ENCODE measurements at places on chromosomes 7 and 10.

DNA sequence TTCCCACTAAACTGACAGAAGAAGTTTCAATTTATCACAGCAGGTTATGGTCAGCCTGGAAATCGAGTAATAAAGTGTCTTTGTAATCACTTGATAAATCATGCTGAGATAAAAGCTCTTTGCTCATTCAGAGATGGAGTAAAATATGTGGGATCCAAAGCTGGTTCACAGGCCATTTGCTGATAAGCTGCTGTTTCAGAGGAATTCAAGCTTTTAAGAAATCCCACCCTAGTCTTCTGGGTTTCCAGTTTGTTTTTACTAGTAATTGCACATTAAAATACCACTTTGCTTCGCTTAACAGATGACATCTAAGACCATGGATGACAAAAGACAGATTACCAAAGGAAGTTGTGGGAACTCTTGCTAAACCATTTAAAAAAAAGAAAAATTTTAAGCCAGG, 37.4 kb upstream of the CDK6 start:
- no peak for DNase-seq

DNA sequence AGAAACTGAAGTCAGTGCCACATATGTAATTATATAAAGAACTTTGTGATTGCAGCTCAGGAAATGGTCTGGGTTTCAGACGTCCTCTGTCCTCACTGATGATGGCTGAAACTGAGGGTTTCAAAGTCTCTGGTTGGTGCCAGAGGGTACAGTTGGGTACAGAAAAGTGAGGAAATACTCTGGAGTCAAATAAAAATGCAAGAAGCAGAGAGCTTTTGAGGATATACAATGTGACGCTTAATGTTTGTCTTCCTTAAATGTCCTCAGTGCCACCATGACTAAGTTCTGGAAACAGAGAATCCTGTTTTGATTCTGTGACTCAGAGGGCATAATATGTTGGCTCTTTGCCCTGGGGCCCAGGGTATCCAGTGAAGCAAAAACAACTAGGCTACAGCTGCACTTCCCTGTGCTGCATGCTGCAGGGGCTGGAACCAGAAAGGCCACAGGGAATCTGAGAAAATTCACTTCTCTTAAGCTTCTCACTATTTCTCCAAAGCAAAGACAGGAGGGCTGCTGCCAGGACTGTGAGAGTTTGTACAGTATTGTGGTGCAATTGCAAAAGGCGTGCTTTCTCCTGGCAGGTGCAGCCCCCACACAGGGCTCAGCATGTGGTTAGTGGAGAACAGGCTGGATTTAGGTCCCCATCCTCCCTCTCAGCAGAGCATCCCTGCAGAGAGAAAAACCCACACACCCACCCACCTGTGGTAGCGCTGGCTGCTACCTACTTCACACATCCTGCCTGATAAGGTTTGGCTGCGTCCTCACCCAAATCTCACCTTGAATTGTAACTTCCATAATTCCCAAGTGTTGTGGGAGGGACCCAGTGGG, 169.5 kb upstream of the SVIL start:
- DNase-seq: no peak

DNA sequence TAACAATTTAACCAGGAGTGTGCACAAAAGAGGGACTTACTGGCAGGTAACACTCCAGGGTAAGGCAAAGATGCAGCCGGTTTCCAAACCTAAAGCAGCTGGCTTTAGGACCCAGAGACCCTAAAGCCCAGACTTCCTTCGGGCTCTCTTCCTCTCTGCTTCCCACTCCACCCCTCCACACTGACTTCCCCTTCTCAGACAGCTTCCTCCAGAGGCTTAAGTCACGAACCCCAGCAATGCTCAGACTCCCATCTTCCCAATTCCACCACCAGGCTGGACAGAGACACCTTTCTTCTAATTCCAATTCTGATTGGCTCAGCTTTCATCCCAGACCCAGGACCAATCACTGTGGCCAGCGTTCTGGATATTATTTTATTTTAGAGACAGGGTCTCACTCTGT, 24.8 kb downstream of the STYXL1 start:
- DNase-seq: no peak

- DNase-seq: no peak
Measured at GRCh38 chr10:120873741-120874140, 22.6 kb downstream of the WDR11 start.

GRCh38 chr10:123301077-123301857, 147.1 kb downstream of the BUB3 start:
- no peak for DNase-seq
